ENCODE measurements at places on chromosomes 1 and 21.
A peak's percentile ranks its signal among the peaks of the same experiment; 100 is the strongest.

GRCh38 chr1:94542088-94542870, 720 bp upstream of the F3 start:
- DNase-seq = no peak

DNA sequence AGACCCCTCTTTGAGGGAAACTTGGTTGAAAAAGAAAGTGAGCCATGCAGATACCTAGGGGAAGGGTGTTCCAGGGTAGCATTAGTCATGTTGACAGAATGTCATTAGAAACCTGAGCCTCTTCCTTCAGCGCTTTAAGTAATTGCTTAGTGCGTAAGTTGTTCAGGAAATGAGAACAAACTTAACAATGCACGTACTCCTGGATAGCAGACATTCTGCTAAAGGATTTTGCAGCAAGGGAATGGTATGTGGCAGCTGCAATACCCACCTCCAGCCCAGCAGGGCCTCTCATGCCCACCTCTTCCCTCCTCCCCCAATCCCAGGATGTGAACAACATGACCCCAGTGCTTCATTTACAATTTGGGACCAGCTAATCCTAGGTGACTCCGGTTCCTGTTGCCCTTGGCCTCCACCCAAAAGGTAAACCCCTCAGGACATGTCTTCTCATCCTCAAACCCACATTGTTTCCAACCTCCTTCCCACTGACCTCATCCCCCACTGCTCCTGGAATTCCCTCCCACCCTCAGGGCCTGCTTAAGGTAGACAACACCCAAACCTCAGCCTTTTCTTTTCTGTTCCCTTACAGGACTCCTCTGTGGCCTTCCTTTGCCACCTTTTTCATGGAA, 98.0 kb upstream of the BCAR3 start:
- DNase-seq = no peak

DNA sequence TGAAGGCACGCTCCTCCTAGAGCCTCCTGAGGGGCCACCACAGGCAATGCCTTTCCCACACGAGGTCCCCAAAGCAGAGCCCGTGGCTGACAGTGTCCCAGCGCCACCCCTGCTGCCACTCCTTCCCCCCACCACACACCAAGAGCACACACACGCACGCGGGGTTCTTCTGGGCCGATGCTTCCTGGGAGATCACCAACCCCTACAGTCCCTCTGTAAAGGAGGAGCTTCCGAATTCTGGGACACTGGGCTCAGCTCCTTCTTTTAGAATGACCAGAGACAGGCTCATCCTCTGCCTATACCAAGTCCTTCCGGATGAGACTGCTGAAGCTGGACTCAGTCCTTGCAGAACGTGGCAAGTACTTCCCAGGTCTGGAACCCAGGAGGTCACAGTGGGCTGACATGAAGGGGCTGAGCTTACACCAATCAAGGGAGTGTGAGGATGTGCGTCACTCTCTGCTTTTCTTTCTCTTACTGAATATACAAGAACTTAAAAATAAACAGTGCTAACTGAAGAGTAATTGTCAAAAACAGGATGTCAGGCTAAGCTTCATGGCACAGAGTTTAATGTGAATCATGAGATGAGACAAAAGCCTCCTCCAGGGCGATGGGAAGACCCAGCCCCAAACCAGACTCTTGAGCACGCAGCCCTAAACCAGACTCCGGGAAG, 12.7 kb downstream of the SSU72 start:
- DNase-seq = no peak

DNA sequence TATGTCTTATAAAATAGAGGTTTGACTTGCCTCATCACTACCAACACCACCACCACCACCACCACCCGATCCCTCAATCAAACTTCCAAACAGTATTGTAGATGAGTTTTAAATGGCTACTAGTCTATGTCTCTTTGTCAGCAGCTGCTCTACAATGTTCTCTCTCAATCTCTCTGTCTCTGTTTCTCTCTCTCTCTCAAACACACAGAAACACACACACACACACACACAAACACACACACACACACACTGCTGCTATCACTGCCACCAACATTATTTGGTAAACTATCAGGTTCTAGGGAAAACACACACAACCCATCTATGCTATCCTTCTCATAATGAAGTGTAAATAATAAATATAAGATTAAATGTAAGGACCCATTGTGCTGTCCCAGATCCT, 2.4 kb downstream of the TNFSF4 start:
- DNase-seq = no peak

GRCh38 chr1:111364690-111365089, 62.8 kb downstream of the OVGP1 start:
- DNase-seq = no peak

GRCh38 chr1:3836421-3836820, 20.6 kb downstream of the CEP104 start:
- no peak for DNase-seq

GRCh38 chr1:27601771-27602461, 2.0 kb downstream of the AHDC1 start:
- peak; percentile 18 for DNase-seq

- no peak for DNase-seq
These were observed 4.7 kb downstream of the ADAR start for GRCh38 chr1:154603317-154603716.

DNA sequence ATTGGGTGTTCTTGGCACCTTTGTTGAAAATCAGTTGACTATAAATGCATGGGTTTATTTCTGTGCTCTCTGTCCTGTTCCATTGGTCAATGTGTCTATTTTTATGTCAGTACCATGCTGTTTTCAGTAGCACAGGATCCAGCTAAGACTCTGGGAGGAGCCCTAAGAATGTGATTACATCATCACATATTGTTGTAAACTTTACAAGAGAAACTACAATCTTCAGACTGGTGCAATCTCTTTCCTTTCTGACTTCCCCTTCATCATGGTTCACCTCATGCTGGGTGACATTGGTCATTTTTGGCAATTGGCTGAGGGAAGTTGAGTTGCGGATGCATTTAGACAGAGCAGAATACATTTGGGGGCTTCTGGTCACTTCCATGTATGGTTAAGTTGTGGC, 88.4 kb downstream of the C21orf91 start:
- DNase-seq = peak; percentile 87

- DNase-seq = no peak
These were observed 40.3 kb upstream of the ENAH start for GRCh38 chr1:225693085-225693696.

DNA sequence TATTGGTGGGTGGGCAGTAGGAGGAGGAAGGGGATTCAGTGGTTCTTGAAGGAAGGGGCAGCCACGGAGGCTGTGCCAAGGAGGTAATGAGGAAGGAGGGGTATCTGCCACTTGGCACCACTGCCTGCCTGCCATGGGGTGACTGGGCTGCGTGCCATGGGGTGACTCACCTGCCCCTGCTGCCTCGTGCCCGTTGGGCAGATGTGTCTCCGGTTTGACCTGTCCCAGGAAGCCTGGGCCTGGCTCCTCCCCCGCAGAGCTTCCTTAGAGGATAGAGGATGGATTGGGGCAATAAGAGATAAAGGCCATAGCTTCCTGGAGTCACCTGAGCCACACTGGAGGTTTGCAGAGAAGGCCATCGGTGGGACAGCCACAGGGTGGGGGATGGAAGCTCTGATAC, 1.7 kb downstream of the PADI3 start:
- DNase-seq = no peak

DNA sequence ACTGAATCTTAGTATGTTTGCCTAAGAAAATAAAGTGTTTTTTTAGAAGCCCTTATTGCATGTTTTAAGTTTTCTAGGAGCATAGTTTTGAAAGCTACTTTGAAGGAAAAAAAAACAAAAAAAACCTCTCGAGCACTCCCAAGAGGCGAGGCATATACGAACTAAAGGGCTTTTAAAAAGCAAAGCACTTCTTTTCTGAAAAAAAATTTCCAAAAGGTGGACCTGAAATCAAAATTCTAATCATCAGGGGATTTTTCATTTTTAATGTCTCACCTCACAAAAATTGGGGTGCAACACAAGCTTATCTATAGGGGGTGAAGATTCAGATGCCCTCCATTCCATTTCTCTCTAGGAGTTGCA, 594 bp downstream of the GLMN start:
- DNase-seq = no peak

GRCh38 chr1:4652631-4653327, 1.6 kb upstream of the AJAP1 start:
- no peak for DNase-seq

DNA sequence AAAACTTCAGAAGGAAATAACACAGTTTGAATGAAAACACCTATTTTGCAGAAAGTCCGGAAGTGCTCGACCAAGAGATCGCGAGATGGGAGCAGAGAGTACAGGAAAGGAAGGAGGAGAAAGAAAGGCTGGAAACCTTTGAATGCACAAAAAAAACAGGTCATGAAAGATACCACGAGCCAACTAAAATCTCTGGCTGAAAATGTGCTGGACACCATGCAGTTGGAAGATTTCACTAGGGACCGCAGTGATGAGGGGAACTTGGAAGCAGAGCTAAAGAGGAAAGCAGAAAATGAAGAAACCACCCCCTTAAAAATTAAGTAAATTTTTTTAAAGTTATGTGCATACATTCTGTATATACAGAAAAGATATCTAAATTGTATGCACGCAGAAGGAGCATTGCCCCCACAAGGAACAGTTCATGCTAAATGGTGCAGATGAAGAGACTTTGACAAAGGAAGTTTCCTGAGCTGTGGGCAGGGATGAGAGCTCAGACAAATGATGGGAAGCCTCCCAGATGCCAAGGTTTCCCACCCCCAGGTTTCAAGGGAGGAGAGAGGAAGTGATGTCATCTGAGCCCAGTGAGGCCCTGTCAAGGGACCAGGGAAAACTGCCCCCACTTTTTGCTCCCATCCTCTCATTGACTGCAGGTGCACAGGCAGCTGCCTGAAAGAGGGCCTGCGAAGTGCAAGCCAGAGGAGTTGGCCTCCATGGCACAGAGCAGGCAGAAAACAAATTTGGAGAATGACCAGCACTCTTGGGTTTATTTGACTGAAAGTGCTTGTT, 52.5 kb downstream of the ETS2 start:
- no peak for DNase-seq

DNA sequence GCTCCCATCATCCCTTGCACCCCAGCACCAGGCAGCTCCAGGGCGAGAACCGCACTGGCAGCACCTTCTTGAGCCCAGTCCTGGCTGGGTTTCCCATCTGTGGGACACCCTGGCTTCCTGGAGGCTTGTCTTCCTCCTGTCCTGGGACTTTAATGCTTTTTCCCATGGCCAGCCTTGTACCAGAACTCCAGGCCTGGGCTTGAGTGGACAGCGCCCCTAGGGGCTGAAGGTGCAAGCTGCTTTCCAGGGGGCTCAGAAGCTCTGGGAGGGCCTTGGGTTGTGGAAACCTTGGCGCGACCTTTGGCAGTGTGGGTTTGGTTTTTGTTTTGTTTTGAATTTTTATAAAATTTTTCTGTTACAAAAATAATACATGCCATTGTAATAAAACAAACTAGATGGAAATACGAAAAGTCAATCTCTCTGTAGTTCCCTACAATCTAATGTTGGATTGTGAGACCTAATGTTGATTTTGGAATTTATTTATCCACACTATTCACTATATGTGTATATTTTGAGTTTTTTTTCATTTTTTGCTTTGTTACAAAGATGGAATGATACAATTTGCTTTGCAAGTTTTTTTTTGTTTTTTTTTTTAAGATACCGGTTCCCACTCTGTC, 33.8 kb upstream of the RPL11 start:
- no peak for DNase-seq

DNA sequence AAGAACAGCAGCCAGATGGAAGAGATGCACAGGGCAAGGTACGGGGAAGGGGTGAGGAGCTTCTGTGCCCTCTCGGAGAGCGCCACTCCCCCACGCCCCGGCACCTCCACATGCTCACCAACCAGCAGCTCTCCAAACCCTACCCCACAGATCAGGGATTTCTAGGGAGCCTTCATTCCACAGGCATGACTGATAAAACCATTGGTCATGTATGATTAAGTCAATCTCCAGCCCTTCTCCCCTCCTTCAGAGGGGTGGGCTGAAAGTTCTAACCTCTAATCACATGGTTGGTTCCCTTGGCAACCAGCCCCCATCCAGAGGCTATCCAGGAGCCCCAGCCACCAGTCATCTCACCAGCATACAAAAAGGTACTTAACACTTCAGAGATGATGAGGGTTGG, 144.7 kb downstream of the TGFBR3 start:
- DNase-seq = no peak

- DNase-seq = no peak
These were observed 52.5 kb downstream of the LRRC8D start for GRCh38 chr1:89873288-89873687.

GRCh38 chr1:155648207-155649147, 38.5 kb downstream of the MSTO1 start:
- DNase-seq = peak; percentile 53

DNA sequence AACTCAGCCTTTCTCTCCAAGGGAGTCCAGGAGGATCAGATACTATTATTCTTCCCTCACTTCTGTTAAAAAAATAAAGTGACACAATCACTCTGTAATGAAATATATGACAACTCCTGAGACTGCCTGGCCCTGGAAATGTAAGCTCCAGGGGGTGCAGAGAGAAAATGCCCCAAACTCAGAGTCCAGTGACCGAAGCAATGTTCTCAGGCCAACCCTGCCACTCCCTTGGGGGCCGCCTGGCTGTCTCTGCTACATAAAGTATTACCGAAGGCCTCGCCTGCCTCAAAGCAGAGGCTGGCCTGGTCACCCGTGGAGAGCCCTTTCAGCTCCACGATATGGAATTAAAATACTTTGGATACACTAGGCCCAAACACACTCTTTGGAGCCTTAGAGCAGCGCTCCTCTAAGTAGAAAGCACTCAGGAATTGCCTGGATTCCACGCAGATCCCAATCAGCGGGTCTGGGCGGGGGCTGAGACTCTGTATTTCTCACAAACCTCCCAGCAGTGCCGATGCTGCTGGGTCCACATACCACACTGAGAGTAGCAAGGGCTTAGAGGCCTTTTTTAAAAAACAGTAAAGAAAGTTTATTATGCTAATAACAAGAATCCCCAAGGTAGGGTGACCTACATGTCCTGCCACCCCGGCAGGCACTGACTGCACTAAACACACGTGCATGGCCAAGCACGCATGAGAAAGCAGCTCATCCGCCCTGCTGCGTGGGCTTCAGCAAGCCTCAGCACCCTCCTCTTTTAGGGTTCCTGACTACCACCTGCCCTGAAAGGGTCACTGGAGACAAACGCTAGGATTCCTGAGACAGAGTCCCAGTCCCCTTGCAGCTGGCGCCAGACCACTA, 31.1 kb downstream of the TMCO4 start:
- no peak for DNase-seq

DNA sequence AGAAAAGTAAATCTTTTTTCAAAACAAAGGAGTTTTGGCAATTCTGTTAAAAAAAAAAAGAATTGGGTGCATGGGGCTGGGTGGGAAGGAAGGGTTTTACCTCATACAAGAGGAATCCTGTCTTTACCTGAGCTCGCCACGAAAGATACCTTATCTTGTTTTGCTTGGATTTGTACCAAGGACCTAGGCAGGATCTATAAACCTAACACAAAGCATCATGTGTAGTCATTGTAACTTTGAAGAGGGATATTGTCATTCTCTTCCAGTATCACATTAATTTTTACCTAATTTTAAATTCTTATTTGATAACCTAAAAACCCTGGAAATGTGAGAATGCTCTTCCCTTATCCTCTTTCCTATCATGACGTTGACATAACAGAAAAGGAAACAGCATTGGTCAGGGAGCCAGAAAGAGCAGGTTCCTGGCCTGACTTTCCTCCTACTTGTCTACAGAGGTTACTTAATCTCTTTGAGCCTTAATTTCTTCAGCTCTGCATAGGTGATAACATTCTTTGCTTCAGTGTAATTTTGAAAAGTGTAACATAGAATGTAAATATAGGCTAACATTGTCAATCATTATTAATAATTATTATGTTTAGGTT, 4.0 kb upstream of the LAMC1 start:
- DNase-seq = no peak

GRCh38 chr1:150001415-150001814, 9.1 kb downstream of the OTUD7B start:
- DNase-seq = no peak

Measured in GF-D8 (cell line).